Activated CD8-positive, alpha-beta T cell treated with anti-CD3 and anti-CD28 coated beads, Interleukin-2, amount 10 ng/mL, durations not matched to agents 7 days and 5 days (primary cell): ENCODE measurements at places on chromosomes 1 and 21.

GRCh38 chr1:79815115-79815514 is 808.6 kb upstream of the ADGRL4 start:
- DNase-seq = no peak

DNA sequence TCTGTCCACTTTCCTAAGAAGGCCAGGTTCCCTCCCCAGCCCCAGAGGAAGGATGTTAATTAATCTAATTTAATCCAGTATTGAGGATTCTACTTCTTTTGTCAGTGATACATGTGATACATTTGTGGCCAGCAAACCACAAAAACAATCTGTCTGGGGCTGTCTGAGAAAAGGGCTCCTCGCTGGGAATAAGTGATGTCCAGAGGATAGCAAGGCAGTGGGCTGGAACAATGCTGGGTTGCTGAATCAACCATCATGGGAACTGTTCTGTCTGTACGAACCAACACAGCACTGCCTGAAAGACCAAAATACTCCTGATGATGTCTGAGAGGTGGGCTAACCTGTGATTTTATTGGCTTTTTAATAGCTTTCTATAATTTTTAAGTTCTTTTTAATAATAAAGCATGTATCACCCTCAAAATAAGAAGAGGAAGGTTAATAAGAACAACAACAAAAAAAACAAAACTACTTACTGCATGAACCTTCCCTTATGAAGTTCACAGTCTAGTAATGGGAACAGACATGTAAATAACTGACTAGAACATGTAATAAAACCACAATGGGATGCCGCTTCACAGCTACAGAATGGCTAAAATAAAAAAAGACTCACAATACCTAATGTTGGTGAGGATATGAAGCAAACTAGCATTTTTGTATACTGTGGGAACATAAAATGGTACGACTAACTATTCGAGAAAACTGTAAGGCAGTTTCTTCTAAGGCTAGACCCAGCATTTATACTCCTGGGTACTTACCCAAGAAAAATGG is 11.4 kb upstream of the ADAR start:
- no peak for DNase-seq

DNA sequence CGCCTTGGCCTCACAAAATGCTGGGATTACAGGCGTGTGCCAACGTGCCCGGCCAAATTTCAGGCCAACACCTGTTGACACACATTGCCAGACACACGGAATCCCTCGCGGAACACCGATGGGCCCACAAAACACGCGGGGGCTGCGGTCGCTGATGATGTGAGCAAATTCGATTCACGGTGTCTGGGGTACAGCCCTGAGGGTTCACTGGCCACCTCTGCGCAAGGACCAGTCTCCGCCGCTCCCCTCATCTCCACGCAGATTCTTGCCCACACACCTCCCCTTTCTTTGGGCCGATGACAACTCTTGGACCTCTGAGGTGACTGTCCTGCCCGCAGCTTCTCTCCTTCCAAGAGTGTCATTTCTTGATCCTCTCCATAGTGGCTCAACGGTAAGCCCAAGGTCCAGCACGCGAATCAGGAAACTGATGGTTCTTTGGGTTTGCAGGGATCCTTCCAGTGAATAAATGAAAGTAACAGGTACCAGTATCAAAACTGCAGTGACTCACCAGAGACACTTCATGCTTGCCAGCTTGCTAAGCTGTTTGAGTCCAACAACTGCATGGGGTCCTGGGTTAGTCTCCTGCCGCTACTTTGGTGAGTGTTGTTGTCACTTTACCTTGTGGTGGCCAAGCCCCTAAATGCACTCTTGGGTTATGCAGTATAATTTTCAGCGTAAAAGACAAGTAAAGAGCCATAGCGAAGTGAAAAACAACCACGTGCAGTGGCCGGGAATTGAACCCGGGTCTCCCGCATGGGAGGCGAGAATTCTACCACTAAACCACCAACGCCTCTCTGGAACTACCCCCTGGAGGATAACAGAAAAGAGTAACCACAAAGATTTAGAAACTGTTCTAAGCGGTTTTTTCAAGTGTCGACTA is 11.0 kb upstream of the RNU1-3 start:
- DNase-seq = peak; percentile 60

DNA sequence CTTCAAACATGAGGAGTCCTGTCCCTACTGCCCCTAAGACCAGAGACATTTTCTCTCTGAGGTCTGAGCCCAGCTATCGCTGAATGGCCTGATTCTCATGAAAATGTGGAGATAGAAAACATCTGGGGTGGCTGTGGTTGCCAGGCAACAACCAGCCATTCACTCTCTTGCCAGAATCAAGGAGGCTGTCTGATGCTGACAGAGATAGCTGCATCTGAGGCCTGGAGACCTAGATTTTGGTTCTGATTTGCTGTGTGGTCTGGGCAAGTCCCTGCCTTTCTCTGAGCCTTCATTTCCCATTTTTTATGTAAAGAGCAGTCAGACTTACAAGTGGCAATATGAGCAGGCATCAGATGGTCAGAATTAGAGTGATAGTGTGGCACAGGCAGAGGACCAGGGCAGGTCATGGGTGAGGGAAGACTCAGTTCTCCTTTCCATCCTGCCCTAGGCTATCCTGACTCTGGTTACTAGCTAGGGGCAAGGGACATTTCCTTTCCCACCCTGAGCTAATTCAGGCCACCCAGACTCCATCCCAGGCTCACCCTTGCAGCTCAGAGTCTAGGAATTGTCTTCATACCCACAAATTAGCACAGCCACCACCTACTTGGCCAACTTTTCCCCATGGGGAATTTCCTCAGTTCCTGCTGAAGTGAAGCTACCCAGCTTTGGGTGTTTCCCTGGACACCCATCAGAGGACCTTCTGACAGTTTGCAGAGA is 20.0 kb upstream of the RNF19B start:
- peak; percentile 55 for DNase-seq

DNA sequence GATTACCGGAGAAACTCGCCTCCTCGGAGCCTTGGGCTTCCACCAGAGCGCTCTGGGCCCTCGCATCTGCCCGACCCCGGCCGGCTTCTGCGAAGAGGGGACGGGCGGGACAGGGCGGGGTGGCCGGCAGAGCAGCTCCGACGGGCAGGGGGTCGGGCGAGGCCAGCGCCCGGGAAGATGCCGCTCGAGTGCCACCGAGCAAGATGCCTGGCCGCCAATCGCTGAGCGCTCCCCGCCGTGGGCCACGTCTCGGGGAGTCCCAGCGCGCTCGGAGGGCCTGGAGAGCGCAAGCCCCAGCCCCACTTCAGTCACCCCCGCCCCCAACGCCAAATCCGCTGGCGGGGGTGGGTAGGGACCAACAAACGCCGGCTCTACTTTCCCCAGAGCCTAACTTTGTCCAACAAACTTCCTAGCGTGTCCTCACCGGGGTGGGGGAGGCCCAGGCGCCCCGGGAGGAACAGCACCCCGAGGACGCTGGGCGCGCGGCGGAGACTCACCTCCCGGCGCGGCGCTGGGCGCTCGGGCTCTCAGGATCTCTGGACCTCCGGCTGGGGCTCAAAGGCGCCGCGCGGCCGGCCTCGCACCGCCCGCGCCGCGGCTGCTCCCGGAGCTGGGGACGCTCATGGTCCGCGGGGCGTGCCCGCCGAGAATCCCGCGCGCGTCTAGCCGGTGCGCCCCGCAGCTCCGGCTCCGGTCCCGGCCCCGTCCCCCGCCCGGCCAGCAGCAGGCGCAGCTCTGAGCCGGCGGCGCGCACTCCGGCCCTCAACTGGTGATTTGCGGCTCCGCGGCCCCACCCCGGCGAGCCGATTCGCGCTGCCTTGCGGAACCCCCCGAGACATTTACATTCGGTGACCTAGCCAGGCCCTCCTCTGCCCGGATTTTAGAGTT is at the start of gene BCAR3:
Gene BCAR3, minus strand, starts transcription at position 737 of the 888 bp plus-strand sequence. CDS start 6,907 bp downstream, outside the sequence.
- peak; percentile 26 for DNase-seq

GRCh38 chr1:98232678-98233077 is 311.8 kb upstream of the DPYD start:
- DNase-seq = no peak

- peak; percentile 25 for DNase-seq
Observed at GRCh38 chr1:22184892-22185612, 42.2 kb upstream of the WNT4 start.

- DNase-seq = no peak
Observed at GRCh38 chr1:185546029-185546428, 188.2 kb upstream of the HMCN1 start.

- no peak for DNase-seq
Observed at GRCh38 chr21:29155118-29155932, 24.9 kb downstream of the MAP3K7CL start.

DNA sequence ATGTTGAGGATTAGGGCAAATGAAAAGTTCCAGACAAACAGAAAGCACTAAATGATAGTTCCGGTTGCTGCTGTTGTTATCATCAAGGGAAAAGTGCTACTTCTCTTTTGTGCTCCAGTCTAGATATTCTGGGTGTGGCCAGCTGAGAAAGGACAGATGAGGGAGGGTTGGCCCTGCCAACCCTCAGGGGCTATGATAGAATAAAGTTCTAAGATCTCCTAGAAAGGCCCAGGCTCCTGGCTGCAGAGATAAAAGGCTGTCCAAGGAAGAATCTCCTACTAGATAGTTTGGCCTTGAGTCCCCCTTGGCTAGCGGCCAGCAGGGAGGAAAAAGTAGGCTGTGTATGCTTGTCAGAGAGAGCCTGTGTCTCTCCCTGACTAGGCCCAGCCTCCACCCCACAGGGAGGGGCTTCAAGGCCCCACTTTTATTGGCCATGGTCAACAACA is 31.5 kb downstream of the RIMS3 start:
- DNase-seq = no peak
